ENCODE measurements at places on chromosomes 11 and 22.

DNA sequence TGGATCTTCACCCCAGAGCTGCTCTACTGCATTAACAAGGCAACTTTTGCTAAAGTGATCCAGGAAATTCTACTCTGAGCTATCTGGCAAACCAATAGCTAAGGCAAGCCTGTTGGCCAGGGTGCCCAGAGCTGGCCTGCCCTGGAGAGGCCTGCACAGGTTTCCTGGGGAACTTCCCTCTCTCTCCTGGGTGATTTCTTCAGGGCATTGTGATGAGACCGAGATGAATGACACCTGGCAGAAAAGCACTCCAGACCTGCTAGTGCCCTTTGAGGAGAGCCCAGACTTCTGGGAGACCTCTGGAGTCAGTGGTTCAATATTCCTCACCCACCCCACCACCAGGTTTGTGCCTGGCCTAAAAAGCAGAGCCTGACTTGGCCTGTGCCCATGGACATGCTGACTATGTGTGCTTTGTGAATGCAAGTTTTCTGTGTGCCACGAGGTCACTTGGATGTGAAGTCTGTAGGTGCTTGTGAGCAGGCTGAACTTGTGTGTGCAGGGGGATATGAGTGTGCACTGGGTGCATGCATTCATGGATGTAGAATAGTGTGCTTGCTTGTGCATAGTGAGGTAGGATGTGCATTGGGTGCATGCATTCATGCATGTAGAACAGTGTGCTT is 4.4 kb upstream of the APLNR start:
- DNase-seq = no peak

DNA sequence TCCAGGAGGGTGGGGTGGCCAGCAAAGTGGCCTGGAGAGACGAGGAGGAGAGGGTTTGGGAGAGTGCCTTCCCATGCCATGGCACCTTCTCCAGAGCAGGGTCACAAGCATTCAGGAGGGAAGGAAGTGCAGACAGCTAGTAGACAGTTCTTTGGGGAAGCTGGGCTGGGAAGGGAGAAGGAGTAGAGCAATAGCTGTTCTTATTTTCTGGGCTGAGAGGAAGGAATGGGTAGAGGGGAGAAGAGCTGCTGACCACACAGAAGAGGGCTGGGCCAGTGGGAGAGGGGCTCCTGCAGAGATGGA is 14.8 kb upstream of the PICK1 start:
- no peak for DNase-seq

- DNase-seq = no peak
These were observed 39.4 kb downstream of the CYP2R1 start for GRCh38 chr11:14852571-14853177.

DNA sequence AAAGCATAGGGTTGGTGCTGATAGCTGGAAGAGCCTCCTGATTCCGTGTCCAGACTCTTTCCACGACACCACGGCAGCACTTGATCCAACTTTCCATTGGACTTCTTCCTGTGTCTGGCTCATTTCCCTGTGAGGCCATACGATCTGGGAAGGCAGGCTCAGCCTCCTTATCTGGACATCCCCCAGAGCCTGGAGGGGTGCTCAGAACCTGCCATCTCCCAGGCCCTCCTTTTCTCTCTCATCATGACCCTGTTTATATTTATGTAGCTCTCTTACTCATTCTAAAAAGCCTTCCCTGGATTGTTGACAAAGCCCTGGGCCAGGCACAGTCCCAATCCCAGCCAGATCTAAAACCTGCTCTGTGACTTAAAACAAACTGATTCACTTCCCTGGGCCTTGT is 7.8 kb upstream of the BCL9L start:
- no peak for DNase-seq

GRCh38 chr11:69364921-69365320 is 71.0 kb downstream of the MYEOV start:
- DNase-seq = no peak

GRCh38 chr22:19903031-19903430 is 38.5 kb upstream of the COMT start:
- no peak for DNase-seq

Measured in AG10803 (cell line).